ENCODE measurements at places on chromosomes 11 and 22. TPM values are rescaled to one million over a fixed set of nuclear protein-coding genes. Genes with fewer than 3 reads are reported as not detected.

DNA sequence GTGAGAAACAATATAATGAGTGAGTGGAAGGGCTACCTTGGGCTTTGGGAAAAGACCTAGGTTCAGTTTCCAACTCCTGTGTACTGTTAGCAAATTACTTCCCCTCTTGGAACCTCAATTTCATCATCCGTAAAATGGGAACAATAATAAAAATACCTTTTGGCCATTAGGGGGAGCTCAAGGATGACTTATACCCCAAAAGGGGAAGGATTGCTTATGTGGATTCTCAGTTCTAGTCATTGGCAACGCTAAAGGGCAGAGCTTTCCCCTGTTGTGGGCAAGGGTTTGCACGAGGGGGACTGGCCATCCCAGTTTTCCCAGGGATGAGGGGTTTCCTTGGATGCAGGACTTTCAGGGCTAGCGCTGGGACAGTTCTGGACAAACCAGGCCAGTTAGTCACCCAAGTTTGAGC lies 3.1 kb upstream of the COMMD9 start:
- no peak overlapping the region for H3K27ac ChIP-seq
- no peak overlapping the region for H3K4me3 ChIP-seq
- DNase-seq = no peak
- H3K4me1 ChIP-seq = no peaks in the 10 kb centered on the region
- no peaks in the 10 kb centered on the region for H3K27me3 ChIP-seq
- no peaks in the 10 kb centered on the region for H3K36me3 ChIP-seq

DNA sequence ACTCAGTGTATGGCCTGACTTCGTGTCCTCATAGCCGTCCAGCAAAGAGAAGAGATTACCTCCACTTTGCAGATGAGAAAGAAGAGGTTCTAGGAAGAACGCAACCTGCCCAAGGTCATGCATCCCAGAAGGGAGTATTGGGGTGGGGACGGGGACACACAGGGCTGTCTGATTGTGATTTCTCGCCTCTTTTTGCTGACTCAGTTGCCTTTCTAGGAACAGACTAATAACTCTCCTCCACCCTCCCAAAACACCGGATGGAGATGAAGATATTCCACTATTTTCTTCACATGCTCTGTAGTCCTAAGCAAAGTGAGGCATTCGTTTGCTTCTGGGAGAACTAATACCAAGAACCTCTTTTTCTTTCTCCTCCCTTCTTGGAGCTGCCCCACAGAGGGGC lies 529.3 kb downstream of the MIAT start:
- no peaks in the 10 kb centered on the region for H3K27me3 ChIP-seq
- no peaks in the 10 kb centered on the region for H3K4me1 ChIP-seq
- no peak for DNase-seq
- no peak overlapping the region for H3K27ac ChIP-seq
- H3K36me3 ChIP-seq = no peaks in the 10 kb centered on the region
- no peak overlapping the region for H3K4me3 ChIP-seq

DNA sequence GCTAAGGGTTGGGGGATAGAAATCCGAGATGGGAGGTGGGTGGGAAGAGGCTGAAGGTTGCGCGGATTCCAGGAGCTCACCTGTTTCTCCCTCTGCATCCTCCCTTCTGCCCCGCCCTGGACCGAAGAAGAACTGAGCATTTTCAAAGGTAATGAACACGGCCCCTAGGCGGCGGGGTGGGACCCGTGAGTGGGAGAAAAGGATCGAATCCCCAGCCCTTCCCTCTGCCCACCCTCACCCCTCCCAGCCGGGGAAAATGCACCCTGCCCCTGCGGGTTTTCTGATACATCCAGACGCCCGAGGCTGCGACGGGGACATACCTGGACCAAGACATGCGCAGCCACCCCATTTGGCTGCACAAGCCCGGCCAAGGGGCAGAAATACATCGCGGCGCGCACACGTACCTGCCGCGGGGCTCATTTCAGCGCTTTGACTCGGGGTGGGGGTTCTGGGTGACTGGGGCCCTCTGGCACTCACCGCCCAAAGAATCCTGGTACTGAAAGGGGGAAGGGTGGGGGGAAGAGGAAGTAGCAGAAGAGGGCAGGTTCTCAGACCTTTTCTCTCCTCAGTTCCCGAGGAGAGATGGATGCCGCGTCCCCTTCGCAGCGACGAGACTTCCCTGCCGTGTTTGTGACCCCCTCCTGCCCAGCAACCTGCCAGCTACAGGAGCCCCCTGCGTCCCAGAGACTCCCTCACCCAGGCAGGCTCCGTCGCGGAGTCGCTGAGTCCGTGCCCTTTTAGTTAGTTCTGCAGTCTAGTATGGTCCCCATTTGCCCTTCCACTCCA lies 6.0 kb downstream of the VSIG2 start:
- no peaks in the 10 kb centered on the region for H3K36me3 ChIP-seq
- no peak for DNase-seq
- H3K27me3 ChIP-seq = peaks cover 31% of the 10 kb centered on the region
- H3K4me1 ChIP-seq = peaks cover 4% of the 10 kb centered on the region
- peak overlapping the region; percentile 48 for H3K4me3 ChIP-seq

Gene CASP12
- not detected for total RNA-seq

Gene CCDC116
- total RNA-seq = not detected

- DNase-seq = no peak
- peaks cover 2% of the 10 kb centered on the region for H3K4me1 ChIP-seq
- peaks cover 10% of the 10 kb centered on the region for H3K36me3 ChIP-seq
- no peak overlapping the region for H3K4me3 ChIP-seq
Observed at GRCh38 chr11:57735619-57736298, 5.5 kb upstream of the SELENOH start.

DNA sequence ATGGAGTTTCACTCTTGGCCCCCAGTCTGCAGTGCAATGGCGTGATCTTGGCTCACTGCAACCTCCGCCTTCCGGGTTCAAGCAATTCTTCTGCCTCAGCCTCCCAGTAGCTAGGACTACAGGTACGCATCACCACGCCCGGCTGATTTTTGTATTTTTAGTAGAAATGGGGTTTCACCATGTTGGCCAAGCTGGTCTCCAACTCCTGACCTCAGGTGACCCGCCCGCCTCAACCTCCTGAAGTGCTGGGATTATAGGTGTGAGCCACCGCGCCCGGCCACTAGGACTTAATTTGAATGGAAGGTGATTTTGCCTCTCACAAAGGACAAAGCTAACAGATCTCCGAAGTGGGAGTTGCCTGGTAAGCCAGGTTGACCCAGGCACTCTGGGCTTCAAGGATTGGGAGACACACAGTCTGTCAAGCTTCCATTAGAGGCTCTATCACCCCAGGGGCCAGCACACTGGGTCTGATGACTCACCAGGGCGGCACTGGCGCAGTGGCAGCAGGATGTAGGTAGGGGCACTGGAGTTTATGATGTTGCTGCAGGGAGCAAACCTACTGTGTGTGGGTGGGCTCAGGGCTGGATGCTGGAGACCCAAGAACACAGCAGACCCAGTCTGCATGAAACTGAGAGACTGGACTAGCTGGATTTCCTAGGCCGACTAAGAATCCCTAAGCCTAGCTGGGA lies 17.8 kb upstream of the KCTD14 start:
- no peaks in the 10 kb centered on the region for H3K36me3 ChIP-seq
- H3K27me3 ChIP-seq = no peaks in the 10 kb centered on the region
- H3K4me3 ChIP-seq = no peak overlapping the region
- no peak for DNase-seq
- peak overlapping the region; percentile 81 for H3K27ac ChIP-seq
- H3K4me1 ChIP-seq = peaks cover 13% of the 10 kb centered on the region

DNA sequence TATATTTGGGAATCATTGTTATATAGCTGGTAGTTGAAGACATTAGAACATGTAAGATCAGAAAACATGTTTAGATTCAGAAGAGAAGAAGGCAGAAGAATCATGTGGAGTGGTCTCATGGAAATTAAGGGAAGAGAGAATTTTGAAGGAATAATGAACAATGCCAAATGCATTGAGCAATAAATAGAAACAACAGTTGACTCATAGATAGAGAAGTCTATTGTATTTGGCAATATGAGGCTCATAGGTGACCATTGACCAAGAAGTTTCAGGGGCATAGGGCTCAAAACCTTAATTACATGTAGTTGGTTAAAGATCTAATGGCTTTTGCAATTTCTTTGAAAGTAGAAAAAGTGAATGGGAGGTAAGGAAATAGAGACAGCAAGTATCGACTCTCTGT lies 123.9 kb downstream of the PAX6 start:
- DNase-seq = no peak
- no peak overlapping the region for H3K4me3 ChIP-seq
- no peaks in the 10 kb centered on the region for H3K4me1 ChIP-seq
- no peak overlapping the region for H3K27ac ChIP-seq
- no peaks in the 10 kb centered on the region for H3K36me3 ChIP-seq

Gene KCNQ1
- 1.0 TPM for total RNA-seq

Gene TNNI2
- total RNA-seq = 0.46 TPM

Gene OR52A1
- not detected for total RNA-seq

Gene PARVG
- 0.21 TPM for total RNA-seq

DNA sequence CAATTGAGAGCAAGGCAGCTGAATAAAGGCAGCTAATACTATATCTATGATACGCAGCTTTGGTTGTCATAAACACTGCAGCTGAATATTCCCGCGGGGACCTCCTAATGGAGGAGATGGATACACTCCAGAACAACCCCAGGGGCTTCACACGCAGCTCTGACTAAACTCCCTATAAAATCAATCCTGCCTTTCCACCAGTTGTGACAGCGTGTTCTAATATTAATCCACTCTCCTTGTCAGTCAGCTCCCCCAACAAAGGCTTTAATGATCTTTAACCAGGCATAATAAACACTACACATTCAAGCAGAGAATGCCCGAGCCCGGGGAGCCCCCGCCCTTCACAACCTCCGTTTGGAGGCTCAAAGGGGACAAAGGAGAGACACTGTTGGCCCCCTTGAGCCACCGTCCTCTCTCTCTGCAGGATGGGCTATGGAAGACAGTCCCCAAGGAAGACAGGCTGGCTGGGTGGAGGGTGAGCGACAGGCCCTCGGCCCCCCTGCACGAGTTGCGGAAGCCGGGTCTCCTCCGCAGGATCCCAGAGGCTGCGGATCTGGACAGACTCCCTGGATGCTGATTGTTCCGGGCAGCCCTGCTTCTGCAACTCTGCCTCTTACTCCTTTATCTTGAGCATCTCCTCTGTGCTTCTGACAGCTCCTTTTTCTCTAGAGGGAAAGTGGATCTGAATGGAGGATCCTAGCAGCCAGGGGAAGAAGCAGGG lies 565.2 kb downstream of the BUD13 start:
- peaks cover 4% of the 10 kb centered on the region for H3K27me3 ChIP-seq
- H3K27ac ChIP-seq = no peak overlapping the region
- H3K4me1 ChIP-seq = no peaks in the 10 kb centered on the region
- no peak for DNase-seq
- no peak overlapping the region for H3K4me3 ChIP-seq

DNA sequence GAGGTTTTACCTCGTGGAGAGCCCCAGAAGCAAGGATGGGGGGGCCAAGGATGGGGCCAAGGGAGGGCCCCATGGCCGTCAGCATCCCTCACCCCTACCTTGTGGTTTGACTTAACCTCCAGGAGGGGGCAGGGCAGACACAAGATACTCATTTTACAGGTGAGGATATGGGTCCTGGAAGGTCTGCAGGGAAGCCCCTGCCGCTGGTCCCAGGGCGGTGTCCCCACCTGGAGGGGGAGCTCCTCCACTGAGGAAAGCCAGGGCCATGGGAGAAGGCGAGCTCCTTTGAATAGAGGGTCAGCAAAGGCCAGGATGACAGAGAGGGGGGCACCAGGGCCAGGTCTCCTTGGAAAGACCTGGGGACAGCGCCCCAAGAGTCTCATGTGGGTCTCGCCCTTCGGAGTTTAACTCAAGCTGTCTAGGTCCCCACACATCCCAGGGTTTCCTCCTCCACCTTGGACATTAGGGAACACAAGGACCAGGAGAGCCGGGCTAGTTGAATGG lies 5.9 kb upstream of the ADORA2A start:
- H3K27ac ChIP-seq = no peak overlapping the region
- H3K27me3 ChIP-seq = no peaks in the 10 kb centered on the region
- no peaks in the 10 kb centered on the region for H3K36me3 ChIP-seq

GRCh38 chr11:79508461-79508860 lies 67.6 kb upstream of the TENM4 start:
- H3K36me3 ChIP-seq = no peaks in the 10 kb centered on the region
- no peaks in the 10 kb centered on the region for H3K27me3 ChIP-seq
- no peak for DNase-seq
- no peak overlapping the region for H3K4me3 ChIP-seq
- no peak overlapping the region for H3K27ac ChIP-seq

DNA sequence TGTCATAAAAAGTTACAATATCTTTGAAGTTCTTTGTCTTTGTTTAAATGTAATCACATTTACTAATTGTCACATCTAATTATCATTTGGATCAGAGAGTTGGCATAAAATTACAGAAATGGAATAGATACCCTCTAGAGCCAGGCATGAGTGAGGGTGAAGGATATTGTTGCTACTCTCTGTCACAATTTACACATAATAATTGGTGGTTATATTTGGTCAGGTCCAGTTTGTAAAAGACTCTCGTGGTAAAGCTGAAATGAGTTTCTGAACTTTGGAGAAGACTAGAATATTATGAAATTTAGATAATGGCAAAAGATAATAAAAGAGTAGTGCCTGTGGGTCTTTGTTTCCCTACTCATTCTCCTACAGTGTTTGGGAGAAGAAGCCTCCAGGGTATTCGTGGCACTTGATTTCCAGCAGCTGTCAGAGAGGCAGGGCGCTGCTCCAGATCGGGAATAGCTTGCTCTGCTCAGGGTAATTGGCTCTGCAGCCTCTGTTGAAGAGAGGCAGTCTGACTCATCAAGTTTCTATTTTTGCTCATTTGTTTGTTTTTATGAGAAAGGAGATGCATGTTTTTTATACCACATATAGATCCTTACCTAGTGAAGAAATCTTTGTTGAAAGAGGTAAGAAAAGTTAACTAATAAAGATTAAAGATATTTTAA lies 349.9 kb downstream of the CNTN5 start:
- no peaks in the 10 kb centered on the region for H3K36me3 ChIP-seq
- no peak overlapping the region for H3K4me3 ChIP-seq
- H3K27ac ChIP-seq = no peak overlapping the region

DNA sequence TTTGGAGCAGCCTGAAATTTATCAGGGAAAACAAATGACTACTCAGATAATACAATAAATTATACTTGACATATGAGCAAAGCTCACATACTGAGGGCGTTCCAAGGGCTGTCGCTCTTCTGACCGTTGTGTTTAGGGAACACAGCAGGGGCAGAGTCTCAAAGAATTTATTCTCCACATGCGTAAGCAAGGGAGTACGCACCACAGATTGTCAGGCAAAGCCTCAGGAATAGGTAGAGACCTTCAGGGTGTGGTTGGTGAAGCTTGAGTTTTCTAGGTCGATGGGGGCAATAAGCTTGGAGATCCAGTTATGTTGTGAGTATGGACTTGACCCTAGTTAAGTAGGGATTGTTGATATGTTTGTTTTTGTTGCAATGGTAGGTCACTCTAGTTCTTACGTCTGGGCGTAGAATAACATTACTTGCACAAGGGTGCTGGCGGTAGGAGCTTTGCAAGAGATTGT lies 830 bp downstream of the ACAT1 start:
- H3K4me1 ChIP-seq = peaks cover 23% of the 10 kb centered on the region
- DNase-seq = no peak
- no peaks in the 10 kb centered on the region for H3K36me3 ChIP-seq
- H3K4me3 ChIP-seq = peak overlapping the region; percentile 92
- peak overlapping the region; percentile 86 for H3K27ac ChIP-seq
- H3K27me3 ChIP-seq = no peaks in the 10 kb centered on the region
